ENCODE measurements at places on chromosomes 1 and 21.

DNA sequence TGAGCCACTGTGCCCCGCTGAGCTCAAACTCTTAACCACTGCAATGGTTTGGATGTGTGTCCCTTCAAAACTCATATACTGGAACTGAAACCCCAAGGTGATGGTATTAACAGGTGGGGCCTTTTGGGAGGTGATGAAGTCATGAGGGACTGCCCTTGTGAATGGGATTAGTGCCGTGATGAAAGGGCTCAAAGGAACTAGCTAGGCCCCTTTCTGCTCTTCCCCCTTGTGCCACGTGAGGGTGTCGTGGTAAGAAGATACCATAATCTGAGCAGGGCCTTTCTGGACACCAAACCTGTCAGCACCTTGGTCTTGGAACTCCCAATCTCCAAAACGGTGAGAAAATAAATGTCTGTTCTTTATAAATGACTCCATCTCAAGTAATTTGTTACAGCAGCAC lies 45.5 kb upstream of the SPOCD1 start:
- no peak for DNase-seq

DNA sequence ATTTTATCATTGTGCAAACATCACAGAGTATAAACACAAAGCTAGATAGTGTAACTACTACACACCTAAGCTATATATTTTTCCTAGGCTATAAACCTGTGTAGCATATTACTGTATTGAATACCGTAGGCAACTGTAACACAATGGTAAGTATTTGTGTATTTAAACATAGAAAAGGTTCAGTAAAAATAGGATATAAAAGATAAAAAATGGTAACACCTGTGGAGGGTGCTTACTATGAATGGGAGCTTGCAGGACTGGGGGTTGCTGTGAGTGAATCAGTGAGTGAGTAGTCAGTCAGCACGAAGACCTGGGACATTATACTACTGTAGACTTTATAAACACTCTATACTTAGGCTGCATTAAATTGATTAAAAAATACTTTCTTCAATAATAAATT lies 4.1 kb downstream of the DTL start:
- no peak for DNase-seq

DNA sequence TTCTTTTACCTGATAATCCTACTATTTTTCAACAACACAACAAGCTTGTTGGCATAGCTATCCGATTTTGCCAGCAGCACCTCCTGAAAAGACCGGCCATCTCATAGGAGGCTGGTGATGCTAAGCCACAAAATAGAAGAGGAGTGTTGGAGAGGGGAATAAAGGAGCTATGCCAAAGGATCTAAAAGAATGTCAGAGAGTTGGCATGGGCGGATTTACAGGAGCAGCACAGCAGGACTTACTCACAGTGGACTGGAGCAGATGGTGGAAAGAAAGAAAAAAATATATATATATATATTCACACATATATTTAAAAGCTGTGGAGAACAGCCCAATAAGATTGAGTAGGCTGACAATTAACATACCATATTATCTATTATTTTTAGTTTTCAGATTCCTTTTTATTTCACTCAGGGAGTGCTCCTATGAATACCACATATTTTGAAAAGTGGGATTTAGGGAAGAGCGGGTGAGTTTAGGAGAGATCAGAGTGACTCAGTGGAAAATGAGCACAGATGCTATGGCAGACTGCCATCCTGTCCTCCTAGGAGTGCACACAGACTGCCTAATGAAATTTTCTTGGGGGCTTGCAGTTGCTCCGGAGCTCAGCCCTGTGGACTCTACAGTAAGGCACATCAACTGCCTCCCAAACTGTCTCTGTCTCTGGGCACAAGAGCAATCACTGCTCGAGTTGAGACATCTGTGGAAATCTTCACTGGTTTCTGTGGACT lies 394.4 kb upstream of the CHRM3 start:
- DNase-seq: no peak

- DNase-seq: no peak
Measured at GRCh38 chr1:20137604-20138003, 1.5 kb upstream of the PLA2G2F start.

GRCh38 chr1:61013189-61013945 lies 69.0 kb upstream of the NFIA start:
- no peak for DNase-seq

- DNase-seq: no peak
Measured at GRCh38 chr1:224721000-224721399, 104.9 kb downstream of the CNIH3 start.

GRCh38 chr1:227775841-227776240 lies 39.6 kb upstream of the PRSS38 start:
- no peak for DNase-seq

DNA sequence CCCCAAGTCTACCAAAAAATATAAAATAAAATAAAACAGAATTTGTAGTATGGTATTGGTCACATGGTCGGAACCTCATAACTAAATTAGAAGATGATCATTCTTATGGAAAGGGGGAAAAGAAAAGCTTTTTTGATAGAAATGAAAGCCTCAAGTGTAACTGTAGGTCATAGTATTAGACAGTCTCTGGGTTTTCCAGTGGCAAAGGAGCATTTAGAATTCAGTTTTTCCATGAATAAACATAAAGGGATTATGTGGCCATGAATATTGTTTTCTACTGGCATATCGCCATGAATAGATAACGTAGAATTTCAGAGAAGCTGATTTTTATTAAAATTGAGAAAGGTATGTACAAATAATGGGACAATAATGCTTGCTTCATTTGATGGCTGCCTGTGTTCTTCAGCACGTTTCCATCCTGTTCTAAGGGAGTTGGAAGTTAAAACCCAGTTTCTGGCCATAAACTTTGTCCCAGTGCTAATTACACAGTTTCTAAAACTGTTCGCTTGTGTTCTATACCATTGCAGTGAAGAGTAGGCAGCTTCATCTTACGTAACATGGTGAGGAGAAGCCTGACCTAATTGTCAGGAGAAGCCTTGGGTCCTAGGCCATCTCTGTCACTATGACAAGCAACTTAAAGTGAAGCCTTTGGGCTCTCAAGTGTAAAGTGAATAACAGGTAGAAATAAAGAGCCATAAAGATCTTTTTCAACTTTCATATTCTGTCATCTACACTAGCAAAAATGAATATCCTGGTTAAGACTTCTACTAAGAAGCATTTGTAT lies 70.5 kb upstream of the PGD start:
- DNase-seq: no peak

- no peak for DNase-seq
Measured at GRCh38 chr1:18201997-18202719, 94.6 kb downstream of the IGSF21 start.

DNA sequence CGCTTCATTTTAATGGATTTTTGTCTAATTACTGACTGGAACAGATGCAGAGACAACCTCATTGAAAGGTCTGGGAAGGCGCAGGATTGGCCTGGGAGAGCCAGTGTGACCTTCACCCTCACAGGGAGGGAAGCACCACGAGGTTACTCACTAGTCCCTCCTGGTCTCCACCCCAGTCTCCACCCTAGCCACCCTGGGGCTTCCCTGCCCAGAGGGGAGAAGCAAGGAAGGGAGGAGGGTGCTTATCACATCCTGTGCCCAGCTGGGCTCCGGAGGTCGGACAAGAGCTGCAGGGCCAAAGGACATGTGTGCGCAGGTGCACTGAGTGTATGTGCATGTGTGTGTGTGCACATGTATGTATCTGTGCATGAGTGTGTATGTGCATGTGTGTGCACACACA lies 220.1 kb upstream of the VAMP3 start:
- DNase-seq: no peak

GRCh38 chr1:58067082-58067481 lies 479.4 kb downstream of the OMA1 start:
- DNase-seq: no peak

DNA sequence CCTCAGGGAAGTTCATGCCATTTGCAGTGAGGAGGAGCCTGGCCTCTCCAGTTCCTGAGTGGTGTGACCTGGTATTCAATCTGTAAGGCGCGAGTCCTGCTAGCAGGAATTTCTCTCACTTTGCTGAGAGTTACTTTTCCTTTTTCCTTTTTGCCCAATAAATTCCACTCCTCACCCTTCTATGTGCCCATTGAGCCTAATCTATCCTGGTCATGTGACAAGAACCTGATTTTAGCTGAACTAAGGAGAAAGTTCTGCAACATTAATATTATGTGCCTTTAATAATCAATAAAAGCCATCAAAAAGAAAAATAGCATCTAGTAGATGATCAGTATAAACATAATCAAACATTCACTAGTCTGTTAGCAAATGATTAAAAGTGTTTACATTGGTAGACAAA lies 136.1 kb upstream of the POGK start:
- no peak for DNase-seq

- DNase-seq: no peak
Measured at GRCh38 chr1:30764939-30765555, 7.5 kb upstream of the LAPTM5 start.

- DNase-seq: no peak
Measured at GRCh38 chr1:204714861-204715511, 29.4 kb upstream of the LRRN2 start.

DNA sequence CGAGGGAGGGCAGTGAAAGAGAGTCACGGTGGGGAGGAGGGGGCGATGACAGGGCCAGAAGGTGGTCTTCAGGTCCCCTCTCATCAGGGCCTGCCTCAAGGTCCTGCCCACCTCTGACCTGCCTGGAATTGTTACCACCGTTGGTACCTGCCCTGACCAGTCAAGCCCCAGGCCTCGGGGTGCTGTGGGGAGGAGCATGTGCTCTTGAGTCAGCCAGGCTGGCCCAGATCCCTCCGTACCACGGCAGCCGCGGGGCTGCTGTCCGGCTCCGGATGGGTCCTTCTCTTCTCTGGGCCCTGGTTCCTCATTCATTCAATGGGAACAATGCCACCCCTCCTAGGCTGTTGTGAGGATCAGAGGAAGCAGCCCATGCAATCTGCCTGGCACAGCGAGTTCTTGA lies 22.0 kb downstream of the SERINC2 start:
- DNase-seq: no peak

DNA sequence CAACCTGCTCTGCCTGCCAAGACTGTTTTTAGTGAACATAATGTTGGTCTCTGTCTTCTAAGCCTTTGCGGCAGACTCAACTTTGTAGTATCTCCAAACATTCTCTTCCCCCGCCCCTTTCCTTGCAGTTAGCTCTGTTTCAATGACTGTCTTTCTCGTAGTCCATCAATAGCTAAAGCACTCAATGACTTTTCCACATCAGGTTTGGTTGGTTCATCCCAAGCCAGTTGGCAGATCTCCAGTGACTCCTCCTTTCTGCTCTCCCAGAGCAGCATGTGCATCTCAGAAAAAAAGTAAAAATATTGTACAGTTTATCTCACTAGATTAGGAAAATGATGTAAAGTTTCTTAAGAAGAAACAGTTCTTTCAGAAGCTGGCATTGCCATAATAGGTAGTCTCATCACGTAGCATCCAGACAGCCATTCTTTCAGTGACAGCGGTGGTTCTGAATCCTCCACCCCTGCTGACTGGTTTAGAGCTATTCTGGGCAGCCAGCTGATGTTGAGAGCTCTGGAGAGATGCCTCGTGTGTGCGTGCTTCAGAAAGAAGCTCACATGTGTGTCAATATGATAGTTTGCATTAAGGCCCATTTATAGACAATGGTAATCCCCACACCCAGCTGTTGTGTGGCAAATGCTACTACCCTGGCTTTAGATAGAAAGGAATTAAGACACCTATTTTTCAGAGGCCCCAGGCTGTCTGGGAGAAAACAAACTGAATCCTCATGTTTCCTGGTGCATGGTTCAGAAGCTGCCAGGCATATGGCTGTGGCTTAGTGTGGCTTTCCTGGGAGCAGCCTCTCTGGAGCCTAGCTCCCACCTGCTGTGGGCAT lies 53.2 kb downstream of the CNN3 start:
- no peak for DNase-seq

DNA sequence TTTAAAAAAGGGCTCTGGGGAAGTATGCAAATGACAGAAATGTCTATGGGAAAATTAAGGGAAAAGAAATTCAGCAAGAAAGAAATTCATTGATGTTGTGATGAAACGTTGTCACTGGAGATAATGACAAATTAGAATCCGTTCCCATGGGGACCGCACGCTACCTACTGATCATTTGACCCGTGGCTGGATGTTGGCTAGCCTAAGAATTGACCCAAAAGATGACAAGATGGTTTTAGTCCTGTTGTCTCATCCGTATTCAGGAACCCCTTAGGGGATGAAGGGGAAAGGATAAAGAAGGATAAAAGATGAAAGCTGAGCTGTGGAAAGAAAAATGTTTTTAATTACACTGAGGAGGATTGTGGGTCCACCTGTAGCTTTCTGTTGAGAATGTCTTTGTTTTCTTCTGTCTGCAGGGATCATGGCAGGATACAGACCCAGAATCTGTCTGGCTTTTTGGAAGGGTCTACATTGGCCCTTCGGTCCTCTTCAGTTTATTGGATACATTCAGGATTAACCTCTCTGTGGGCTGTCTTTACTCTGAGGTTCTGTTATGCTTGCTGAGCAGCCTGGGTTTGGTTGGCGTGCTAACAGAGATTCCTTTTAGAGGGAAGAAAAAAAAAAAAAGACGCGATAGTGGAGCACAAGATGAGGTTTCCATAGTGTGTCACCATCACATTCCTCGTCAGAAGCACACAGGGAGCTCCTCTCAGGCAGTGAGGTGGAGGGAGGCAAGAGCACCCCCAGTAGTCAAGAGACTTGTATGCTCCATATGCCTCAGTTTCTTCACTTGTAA lies 106.2 kb downstream of the CACHD1 start:
- no peak for DNase-seq

DNA sequence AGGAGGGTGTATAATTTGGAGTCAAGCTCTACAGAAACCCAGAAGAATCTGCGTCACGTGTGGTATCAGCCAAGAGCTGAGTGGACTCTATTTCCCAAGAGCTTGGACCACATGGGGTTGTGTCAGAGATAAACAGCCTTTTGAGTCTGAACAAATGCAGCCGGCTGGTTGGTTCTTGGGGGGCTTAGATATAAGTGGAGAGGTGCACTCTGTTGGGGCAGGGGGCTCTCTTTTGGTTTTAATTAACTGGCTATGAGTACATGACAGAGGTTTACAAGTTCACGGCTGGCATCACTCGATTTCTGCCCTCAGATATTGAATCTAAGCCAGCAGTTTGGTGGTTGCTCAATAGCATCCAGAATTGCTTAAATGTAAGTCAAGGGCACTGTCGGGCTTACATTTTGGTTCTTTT lies 501 bp upstream of the MRAP start:
- no peak for DNase-seq

- no peak for DNase-seq
Measured at GRCh38 chr1:154822717-154823116, 47.4 kb downstream of the KCNN3 start.

GRCh38 chr1:232590744-232591082 lies 39.2 kb downstream of the SIPA1L2 start:
- DNase-seq: no peak

Data from activated effector memory CD4-positive, alpha-beta T cell treated with Interleukin-2 at 50 U/mL for 16 hours (primary cell).